ENCODE measurements at places on chromosomes 4 and X.

- DNase-seq = peak; percentile 69
- peaks cover 27% of the 10 kb centered on the region for H3K4me1 ChIP-seq
- H3K36me3 ChIP-seq = peaks cover 17% of the 10 kb centered on the region
- no peaks in the 10 kb centered on the region for H3K27me3 ChIP-seq
Observed at GRCh38 chrX:40096395-40097091, 1.2 kb downstream of the BCOR start.

- no peaks in the 10 kb centered on the region for H3K4me1 ChIP-seq
- no peak overlapping the region for H3K27ac ChIP-seq
- no peak overlapping the region for H3K4me3 ChIP-seq
- no peaks in the 10 kb centered on the region for H3K36me3 ChIP-seq
- DNase-seq = no peak
- no peaks in the 10 kb centered on the region for H3K27me3 ChIP-seq
Observed at GRCh38 chr4:162234595-162234994, 70.8 kb upstream of the FSTL5 start.

DNA sequence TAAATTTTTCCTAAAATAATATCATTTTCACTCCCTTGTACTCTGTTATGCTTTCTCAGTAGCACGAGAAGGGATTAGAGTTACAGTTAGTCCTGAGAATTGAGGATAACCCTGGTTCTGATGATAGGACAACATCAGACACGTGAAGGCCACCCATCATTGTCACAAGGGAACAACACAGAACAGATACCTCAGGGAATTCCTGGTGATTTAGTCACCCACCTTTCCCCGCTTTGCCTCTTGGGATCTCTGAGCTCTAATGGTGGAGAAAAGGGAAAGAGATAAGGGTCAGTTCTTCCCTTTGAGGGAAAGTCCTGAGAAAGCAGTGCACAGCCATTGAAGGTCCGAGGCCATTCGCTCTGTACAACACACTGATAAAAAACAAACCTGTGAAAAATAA, 112.3 kb upstream of the GALNT7 start:
- no peaks in the 10 kb centered on the region for H3K36me3 ChIP-seq
- H3K4me1 ChIP-seq = no peaks in the 10 kb centered on the region
- H3K27me3 ChIP-seq = peaks cover 4% of the 10 kb centered on the region
- DNase-seq = no peak
- H3K4me3 ChIP-seq = no peak overlapping the region
- H3K27ac ChIP-seq = no peak overlapping the region

DNA sequence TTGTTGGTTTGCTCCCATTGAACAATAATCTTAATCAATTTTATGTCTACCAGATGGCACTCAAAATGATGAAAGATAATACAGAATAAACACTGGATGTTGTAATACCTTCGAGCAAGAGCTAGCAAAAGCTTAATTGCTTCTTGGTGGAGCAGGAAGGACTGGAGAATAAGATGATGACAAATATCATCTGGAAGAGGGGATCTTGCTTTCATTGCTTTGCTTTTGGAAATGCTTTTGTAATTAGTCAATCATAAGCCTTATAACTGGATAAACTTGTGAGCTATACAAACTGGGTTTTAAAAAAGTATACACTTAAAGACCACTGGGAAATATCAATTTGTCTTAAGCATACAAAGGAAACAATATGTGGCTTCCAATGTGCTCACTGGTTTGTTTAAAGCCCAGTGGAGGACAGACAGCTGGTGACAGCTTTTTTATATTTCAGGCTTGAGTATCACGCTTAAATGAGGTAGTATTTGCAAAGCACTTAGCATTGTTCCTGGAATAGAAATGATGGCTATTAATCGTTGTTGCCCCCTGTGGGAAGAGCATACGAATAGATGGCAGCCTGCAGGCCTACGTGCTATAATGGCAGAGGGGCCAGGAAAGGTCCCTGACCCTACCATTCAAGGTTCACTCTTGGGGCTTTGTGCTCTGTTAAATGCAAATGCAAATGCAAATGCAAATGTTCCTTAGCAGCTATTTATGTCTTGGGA, 61.2 kb downstream of the TMEM150C start:
- DNase-seq = no peak
- H3K27me3 ChIP-seq = no peaks in the 10 kb centered on the region
- H3K4me3 ChIP-seq = no peak overlapping the region
- no peaks in the 10 kb centered on the region for H3K36me3 ChIP-seq
- H3K27ac ChIP-seq = no peak overlapping the region

- H3K27me3 ChIP-seq = no peaks in the 10 kb centered on the region
- no peaks in the 10 kb centered on the region for H3K4me1 ChIP-seq
- DNase-seq = no peak
- no peak overlapping the region for H3K4me3 ChIP-seq
- no peaks in the 10 kb centered on the region for H3K36me3 ChIP-seq
Observed at GRCh38 chrX:80578517-80579105, 158.4 kb downstream of the TENT5D start.

- H3K27ac ChIP-seq = no peak overlapping the region
- no peak for DNase-seq
- no peaks in the 10 kb centered on the region for H3K36me3 ChIP-seq
- no peak overlapping the region for H3K4me3 ChIP-seq
- H3K4me1 ChIP-seq = no peaks in the 10 kb centered on the region
- H3K27me3 ChIP-seq = no peaks in the 10 kb centered on the region
Observed at GRCh38 chrX:49842621-49843020, 13.5 kb downstream of the PAGE4 start.

- peaks cover 10% of the 10 kb centered on the region for H3K36me3 ChIP-seq
- no peaks in the 10 kb centered on the region for H3K27me3 ChIP-seq
- no peak for DNase-seq
- no peak overlapping the region for H3K27ac ChIP-seq
- peaks cover 19% of the 10 kb centered on the region for H3K4me1 ChIP-seq
- peak overlapping the region; percentile 36 for H3K4me3 ChIP-seq
Observed at GRCh38 chrX:134375691-134376090, 84.3 kb upstream of the HPRT1 start.

GRCh38 chr4:27692158-27692557, 831.5 kb downstream of the STIM2 start:
- no peak overlapping the region for H3K4me3 ChIP-seq
- H3K27me3 ChIP-seq = no peaks in the 10 kb centered on the region
- H3K27ac ChIP-seq = no peak overlapping the region
- no peaks in the 10 kb centered on the region for H3K36me3 ChIP-seq
- DNase-seq = no peak

DNA sequence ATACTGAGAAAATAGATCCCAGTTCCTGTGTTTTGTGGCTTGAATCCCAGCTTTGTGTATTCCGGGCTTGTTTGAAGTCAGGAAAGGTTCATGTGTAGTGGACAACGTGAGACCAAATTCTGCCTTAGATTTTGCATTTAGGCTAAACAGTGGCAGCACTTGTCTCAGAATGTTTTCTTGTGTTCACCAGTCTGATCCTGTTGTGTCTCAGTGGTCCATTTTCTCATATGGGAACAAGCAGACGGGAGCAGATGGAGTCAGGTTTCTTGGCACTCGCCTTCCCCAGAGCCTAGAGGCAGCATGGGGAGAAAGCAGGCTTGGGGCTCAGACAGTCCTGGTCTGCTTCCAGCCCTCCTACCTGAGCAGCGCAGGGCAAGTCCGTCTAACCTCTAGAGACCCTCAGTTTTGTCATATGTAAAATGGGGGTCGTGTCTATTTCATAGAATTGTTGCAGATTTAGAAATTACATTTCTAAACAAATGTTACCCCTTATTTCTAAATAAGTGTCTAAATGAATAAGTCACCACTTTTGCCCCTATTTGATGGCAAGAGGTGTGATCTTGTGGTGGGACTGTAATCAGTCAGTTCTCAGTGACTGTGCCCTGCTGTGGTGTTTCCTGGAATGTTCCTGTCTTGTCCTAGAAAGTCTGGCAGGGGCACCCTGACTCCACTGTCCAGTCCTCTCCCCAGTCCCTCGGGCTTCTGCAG, 28.3 kb upstream of the MSANTD1 start:
- no peak overlapping the region for H3K27ac ChIP-seq
- no peak overlapping the region for H3K4me3 ChIP-seq
- peaks cover 51% of the 10 kb centered on the region for H3K36me3 ChIP-seq
- H3K27me3 ChIP-seq = no peaks in the 10 kb centered on the region
- H3K4me1 ChIP-seq = peaks cover 25% of the 10 kb centered on the region

DNA sequence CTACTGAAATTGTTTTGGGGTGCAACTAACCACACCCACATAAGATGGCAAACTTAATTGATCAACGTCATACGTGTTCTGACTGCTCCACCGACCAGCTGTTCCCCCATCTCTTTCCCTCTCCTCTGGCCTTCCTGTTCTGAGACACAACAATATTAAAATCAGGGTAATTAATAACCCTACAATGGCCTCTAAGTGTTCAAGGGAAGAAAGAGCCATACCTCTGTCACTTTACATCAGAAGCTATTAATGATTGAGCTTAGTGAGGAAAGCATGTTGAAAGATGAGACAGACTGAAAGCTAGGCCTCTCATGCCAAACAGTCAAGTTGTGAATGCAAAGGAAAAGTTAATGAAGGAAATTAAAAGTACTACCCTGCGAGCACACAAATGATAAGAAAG, 173.9 kb upstream of the FTHL17 start:
- H3K27me3 ChIP-seq = no peaks in the 10 kb centered on the region
- no peak for DNase-seq
- H3K4me3 ChIP-seq = no peak overlapping the region
- H3K27ac ChIP-seq = no peak overlapping the region
- no peaks in the 10 kb centered on the region for H3K36me3 ChIP-seq

DNA sequence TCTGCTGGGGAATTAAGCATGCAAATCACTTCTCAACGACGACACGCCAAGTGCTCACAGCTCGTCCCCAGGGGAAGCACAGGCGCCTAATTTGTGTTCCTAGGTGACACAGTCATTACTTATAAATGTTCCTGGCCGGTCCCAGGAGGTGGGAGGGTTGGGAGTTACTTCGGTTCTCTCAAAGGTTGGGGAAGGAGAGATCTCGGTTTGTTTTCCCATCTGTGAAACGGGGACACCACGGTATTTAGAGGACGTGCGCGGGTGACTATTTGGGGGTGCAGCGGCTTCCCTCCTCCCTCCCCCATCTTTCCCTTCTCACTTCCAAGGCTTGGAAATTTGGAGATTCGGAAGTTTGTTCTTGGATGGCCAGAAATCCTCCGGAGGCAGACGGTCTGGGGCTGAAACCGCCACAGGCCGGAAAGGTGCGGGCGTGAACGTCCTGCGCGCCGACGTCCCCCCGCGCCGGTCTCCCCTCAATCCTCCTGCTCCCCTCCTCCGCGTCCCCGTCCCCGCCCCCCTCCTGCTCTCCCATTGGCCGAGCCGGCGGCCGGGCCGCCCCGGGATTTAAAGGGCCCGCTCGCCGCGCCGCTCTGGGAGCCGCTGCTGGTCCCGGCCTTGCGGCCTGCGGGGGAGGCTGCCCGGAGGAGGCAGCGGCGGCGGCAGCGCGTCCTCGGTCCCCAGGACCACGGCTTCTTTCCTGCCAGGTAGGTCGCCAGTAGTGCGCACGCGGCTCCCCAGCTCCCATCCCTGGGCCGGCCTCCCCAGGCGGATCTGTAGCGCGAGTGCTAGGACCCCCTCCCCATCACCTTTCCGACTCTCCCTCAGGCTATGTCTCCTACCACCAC, at the start of gene PORCN:
TSS of gene PORCN (plus strand) at position 593 of the 845 bp plus-strand sequence. CDS start 829 bp downstream, outside the sequence.
- H3K4me3 ChIP-seq = peak within 1 kb of the TSS; percentile 88
- H3K4me1 ChIP-seq = peaks cover 30% of the 10 kb centered on the region
- no peaks in the 10 kb centered on the region for H3K27me3 ChIP-seq
- DNase-seq = peak; percentile 86

GRCh38 chrX:19156186-19156585, 33.9 kb upstream of the ADGRG2 start:
- H3K4me1 ChIP-seq = no peaks in the 10 kb centered on the region
- no peaks in the 10 kb centered on the region for H3K36me3 ChIP-seq
- no peak overlapping the region for H3K4me3 ChIP-seq
- no peak overlapping the region for H3K27ac ChIP-seq
- no peak for DNase-seq

- DNase-seq = no peak
- H3K27ac ChIP-seq = no peak overlapping the region
- no peak overlapping the region for H3K4me3 ChIP-seq
- peaks cover 25% of the 10 kb centered on the region for H3K27me3 ChIP-seq
- no peaks in the 10 kb centered on the region for H3K36me3 ChIP-seq
Observed at GRCh38 chr4:122100508-122100907, 51.6 kb upstream of the BLTP1 start.

GRCh38 chrX:69138512-69138911, 26.7 kb downstream of the PJA1 start:
- no peak overlapping the region for H3K4me3 ChIP-seq
- H3K27me3 ChIP-seq = peaks cover 9% of the 10 kb centered on the region
- no peak for DNase-seq
- no peaks in the 10 kb centered on the region for H3K36me3 ChIP-seq

DNA sequence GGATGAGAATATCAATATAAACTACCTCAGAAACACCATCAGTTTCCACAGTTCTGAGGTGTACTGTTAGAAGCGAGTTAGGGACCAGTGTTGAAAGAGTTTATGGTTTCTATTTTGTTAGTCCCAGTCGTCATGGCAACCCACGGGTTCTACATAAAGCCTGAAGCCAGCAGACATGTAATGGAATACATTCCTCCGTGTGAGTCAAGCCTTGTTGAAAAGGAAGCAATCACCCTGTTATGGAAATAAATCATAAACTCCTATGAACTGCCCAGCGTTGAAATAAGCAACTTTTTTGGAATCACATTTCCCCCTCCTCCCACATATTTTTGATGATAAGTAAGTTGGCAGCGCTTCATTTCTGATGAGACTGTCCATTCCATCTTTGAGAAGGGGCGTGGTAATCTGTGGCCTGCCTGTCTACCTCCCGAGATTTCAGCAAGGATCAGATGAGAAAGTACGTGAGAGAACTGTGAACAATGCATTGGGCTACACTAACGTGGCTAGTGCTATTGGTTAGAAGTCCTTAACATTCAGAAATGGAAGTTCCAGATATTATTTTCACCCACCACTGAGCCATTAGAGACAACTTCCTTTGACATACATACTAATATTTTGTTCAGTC, 40.4 kb upstream of the PDHA1 start:
- peaks cover 1% of the 10 kb centered on the region for H3K27me3 ChIP-seq
- H3K4me1 ChIP-seq = no peaks in the 10 kb centered on the region
- no peak overlapping the region for H3K4me3 ChIP-seq
- no peaks in the 10 kb centered on the region for H3K36me3 ChIP-seq
- H3K27ac ChIP-seq = no peak overlapping the region

GRCh38 chr4:73341454-73341853, 62.6 kb upstream of the ALB start:
- H3K27me3 ChIP-seq = no peaks in the 10 kb centered on the region
- H3K27ac ChIP-seq = no peak overlapping the region
- no peaks in the 10 kb centered on the region for H3K4me1 ChIP-seq
- H3K36me3 ChIP-seq = no peaks in the 10 kb centered on the region
- peak; percentile 25 for DNase-seq

DNA sequence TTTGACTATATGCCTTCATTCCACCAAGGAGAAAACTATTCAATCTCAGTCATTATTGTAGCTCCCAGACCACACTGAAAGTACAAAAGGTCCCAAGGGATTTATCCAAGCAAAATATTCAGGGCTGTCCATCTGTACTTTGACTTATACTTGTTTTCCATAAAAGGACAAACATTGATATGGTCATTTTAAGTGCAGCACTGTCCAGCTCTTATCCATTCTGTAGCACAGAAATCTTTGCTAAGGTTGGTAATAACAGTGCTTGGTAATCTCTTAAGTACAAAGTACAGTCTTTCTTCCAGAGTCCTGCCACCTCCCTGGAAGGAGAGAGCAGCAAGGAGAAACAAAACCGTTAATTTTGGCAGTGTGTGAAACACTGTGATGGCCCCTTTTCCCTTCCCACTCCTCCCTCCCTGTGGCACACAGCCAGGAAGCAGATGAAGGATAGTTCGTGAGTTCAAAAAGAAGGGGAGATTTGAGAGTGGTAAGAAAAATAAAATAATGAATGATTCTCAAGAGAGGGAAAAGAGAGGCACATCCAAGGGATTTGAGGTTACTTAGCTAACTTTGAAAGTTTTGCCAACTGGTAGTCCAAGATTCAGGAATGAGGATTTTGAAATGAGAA, 6.8 kb upstream of the CXCL2 start:
- H3K27me3 ChIP-seq = peaks cover 15% of the 10 kb centered on the region
- H3K36me3 ChIP-seq = no peaks in the 10 kb centered on the region
- no peak for DNase-seq
- no peaks in the 10 kb centered on the region for H3K4me1 ChIP-seq
- no peak overlapping the region for H3K4me3 ChIP-seq
- no peak overlapping the region for H3K27ac ChIP-seq
